ENCODE measurements at places on chromosomes 4 and X.

GRCh38 chr4:125481334-125482045 lies 166.7 kb downstream of the FAT4 start:
- DNase-seq: no peak

DNA sequence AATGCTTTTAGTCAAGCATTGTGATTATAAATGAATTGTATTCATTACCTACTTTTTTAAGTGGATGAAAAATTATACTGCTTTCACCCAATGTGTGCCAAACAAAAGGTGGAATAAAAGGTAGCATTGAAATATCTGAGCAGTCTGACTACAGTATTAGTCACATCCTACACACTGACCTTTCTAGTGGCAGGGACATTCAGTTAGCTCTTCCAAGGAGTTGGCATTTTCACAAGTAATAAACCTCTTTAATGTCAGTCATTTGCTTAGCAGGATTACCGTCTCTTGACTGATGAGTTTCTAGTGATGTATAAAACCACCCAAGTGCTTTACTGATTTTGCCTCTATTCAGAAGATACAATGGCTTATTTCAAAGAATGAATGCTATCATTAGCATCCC lies 687.9 kb downstream of the ARAP2 start:
- DNase-seq: peak; percentile 64

GRCh38 chrX:108264376-108264775 lies 172.8 kb downstream of the ATG4A start:
- DNase-seq: no peak

DNA sequence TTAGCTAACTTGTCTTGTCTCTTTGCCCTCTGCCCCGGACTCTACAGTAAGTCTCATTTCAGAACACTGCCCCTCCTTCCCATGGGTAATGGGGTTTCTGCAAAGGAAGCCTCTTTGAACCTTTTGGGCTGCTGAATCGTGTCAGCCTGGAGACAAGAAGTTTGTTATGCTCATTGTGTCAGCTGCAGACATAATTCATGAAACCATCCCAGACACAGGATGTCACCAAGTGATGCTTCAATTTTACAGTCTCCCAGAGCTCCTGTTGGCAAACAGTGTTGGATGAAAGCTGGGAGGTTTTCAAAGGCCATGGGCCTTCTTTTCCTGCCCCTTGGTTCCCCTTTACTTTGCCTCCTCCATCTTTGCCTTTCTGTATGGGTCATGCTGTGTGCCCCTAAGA lies 223.1 kb upstream of the TAPT1 start:
- no peak for DNase-seq

GRCh38 chr4:78414116-78414515 lies 137.5 kb upstream of the ANXA3 start:
- no peak for DNase-seq

GRCh38 chrX:100870527-100870926 lies 3.6 kb downstream of the NOX1 start:
- no peak for DNase-seq

- DNase-seq: peak; percentile 23
Measured at GRCh38 chrX:136162827-136163570, 15.7 kb downstream of the FHL1 start.

DNA sequence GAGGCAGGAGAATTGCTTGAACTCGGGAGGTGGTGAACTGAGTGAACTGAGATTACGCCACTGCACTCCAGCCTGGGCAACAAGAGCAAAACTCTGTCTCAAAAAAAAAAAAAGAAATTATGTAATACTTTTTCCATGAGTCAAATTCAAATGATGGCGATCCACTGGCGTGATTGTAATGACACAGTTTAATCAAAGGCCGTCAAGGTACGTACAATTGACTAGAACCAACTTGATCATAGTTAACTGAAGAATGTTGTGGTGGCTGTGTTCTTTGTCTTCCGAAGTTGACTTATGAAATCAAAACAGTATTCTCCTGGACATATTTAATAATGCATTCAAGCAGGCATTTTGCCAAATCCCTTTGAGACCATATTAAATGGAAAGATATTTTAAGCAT lies 318.6 kb upstream of the FAT1 start:
- no peak for DNase-seq

- DNase-seq: no peak
Measured at GRCh38 chrX:30533835-30534234, 43.7 kb downstream of the TASL start.

DNA sequence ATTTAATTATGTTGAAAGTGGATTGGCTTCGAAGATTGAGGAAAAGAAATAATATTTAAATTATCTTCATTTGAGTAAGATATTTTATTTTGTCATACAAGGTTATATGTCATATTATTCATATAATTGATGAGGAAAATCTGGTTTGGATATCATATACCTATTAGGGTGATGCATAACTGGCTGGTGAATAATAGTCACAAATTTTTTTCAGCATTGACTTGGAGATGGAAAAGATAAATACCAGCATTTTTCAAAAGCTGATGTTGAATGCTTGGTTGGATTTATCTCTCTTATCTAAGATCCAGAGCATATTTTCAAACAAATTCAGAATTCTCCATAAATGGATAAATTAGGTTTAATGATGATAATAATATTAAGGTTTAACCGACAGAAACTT lies 93.5 kb upstream of the SLIT2 start:
- no peak for DNase-seq

DNA sequence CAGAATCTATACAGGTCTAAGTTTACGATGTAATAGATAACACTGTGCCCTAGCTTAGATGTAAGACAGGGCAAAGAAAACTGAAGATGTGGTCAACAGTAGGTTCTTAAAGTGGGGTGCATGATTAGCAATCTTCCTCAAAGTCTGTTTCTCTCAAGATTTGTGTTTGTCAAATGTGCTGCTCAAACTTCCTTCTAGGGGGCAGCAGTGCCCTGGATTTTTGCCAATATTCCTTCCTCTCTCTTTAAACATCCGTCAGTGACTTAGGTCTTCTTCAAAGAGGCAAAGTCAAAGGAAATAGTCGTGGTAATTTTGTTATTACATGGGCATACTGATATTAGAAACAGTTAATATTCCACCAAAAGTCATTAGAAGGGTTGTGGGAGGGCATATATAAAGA lies 4.2 kb upstream of the PDHA2 start:
- peak; percentile 24 for DNase-seq

DNA sequence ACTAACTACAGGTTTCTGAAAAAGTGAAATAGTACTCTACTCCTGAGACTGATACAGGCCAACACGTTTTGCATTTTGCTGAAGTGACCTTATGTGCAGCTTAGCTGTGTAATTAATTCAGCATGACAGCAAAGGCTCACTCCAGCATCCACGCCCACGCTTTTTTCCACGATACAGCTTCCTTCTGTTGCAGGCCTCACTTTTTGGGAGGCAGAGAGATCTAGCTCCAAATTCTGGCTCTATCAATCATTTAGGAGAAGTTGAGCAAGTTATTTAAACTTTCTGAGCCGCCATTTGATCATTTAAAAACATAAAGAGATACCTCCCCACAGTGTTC lies 160.3 kb downstream of the AFAP1 start:
- no peak for DNase-seq

DNA sequence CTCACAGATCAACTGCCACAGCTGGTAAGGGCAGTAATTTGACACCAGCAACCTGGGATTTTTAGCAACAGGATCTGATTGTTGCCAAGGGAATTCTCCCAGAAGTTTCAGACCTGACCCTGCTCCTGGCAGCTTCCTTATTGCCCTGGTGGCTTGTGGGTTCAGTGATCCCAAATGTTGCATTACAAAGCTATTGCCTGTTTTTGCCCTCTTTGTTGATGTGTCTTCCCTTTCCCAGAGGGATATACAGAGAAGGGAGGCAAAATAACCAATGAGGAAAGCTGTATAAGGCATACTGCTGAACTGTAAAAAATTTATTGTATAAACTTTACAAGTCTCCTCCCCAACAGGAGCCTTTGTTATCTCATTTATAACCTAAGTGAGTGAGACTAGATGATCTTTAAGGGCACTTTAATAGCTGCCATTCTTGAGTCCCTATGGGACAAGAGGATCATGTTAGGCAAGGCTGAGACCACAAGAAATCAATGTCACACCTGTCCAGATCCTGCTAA lies 22.2 kb downstream of the VSIG4 start:
- DNase-seq: no peak

- DNase-seq: no peak
Measured at GRCh38 chrX:66638591-66639500, at the start of gene EDA2R. EDA2R (minus strand) TSS chrX:66639078; CDS start chrX:66616020, 23,058 bp downstream.

DNA sequence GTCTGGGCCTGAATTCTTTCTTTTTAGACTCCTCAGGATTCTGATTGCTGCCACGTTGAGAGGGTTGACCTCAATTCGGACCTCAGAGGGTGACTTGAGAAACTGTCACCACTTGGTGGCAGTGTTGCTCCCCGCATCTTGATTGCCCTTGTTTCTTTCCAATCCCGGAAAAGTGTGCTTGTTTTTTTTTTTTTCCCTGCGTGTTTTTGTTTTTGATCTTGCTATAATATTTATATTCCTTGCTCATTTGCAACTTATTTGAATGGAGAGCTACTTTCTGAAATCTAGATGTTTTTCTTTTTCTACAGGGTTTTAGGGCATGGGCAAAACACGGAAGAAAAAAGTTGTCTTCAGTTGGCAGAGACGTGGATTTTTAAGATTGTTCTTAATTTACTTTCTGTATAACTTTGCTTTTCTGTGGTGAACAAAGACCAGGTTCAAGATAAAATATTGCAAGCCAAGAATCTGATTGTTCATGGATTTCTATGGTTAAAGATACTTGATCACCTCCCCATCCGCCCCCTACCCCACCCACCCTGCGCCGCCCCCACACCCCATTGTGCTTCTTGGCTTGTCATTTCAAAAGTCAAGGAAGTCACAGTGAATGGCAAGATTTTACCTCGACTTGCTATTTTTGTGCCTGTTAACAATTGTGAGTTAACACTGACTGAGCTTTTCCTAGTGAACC lies 102.0 kb downstream of the PTTG2 start:
- peak; percentile 53 for DNase-seq

DNA sequence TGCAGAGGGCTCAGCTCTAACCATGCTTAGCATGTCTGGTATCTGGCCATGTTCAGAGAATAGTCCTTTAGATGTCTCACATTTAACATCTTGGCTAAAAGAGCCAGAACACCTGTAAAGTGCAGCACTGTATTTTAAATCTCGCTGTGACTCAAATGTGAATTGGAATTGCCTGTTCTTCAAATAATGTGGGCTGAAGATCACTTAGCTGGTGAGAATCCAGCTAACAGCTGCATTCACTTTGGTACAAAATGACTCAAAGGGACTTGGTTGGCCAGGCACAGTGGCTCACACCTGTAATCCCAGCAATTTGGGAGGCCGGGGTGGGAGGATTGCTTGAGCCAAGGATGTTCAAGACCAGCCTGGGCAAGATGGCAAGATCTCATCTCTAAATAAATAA lies 63.5 kb upstream of the PLAC8 start:
- DNase-seq: no peak

GRCh38 chr4:145839151-145839550 lies 99.5 kb downstream of the ZNF827 start:
- no peak for DNase-seq

DNA sequence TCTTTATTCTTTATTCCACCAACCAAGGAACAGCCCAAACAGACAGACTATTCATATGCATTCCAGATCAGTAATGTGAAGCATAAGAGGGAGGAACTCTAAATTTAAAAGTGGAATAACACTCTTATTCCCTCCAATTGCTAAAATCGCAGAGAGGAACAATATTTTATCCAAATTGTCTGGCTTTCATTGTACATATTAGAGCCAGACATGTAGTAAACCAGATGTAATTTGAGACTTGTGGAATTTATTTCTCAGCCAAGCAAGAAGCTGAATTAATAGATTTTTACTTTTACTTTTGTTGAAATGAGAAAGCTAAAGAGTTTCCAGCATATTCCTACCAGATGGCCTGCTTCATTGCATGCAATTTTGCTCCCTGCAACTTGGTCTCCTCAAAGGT lies 674.6 kb upstream of the SLIT2 start:
- no peak for DNase-seq

- no peak for DNase-seq
Measured at GRCh38 chrX:47316276-47317025, 53.9 kb upstream of the ZNF157 start.

DNA sequence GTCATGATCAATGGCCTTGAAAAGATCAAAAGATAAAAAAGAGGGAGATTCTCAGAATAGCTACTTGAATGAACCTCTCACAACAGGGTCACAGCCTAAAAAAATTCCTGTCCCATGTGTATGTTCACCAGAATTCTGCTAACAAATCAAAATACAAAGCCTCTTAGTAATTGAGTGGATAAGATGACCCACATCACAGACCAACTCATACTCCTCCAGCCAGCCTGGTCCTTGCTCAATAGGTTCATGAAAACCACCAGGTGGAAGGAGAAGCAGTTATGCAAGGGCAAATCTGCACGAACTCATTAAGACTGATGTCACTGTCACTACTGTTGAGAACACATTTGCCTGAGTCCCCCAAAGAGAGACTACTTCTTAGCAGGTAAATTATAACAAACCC lies 21.5 kb downstream of the WDFY3 start:
- DNase-seq: no peak

DNA sequence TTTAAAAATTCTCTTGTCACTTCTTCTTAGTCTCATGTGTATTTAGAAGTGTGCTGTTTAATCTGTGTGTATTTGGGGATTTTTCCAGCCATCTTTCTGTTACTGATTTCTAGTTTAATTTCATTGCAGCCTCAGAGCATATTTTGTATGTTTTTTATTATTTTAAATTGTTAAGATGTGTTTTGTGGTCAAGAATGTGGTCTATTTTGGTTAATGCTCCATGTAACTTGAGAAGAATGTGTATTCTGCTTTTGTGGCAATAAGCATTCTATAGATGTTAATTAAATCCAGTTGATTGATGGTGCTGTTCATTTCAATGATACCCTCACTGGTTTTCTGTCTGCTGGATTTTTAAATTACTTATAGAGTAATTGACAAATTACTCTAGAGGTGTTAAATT lies 38.9 kb downstream of the ANXA10 start:
- no peak for DNase-seq
